ENCODE measurements at places on chromosomes 1 and 21.

DNA sequence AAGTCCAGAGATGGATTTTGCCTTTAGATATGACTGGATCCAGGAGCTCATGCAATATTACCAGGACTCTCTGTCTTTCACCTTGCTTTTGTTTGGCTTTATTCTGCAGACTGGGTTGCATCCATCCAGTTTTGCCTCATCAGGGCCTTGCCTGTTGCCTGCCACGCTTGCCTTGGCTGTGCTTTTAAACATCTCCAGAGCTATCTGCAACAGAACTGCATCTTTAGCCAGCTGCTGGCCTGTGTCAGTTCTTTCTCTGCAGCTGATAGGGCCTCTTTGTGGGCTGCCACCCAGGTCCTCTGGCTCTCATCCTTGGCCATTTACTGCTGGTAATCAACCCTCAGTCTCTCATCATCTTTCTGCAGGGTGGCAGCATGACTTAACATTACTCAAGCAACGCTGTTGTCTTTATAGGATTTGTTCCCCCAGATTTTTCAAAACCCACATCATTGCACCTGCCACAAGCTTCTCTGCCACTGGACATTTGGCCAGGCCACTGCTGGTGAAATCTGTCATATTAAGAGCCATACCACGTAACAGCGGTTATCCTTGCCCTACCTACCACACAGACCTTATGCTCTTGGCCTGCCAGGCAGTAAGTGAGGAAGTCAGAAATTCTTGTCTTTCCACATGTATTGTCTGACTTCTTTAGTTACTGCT is 24.4 kb upstream of the HUNK start:
- no peaks in the 10 kb centered on the region for H3K27me3 ChIP-seq
- no peak overlapping the region for H3K4me3 ChIP-seq
- DNase-seq, result no peak
- no peak overlapping the region for H3K27ac ChIP-seq
- no peaks in the 10 kb centered on the region for H3K4me1 ChIP-seq

GRCh38 chr1:115951560-115951959 is 24.8 kb upstream of the SLC22A15 start:
- no peak overlapping the region for H3K27ac ChIP-seq
- no peaks in the 10 kb centered on the region for H3K27me3 ChIP-seq
- no peaks in the 10 kb centered on the region for H3K4me1 ChIP-seq
- H3K4me3 ChIP-seq, result no peak overlapping the region

DNA sequence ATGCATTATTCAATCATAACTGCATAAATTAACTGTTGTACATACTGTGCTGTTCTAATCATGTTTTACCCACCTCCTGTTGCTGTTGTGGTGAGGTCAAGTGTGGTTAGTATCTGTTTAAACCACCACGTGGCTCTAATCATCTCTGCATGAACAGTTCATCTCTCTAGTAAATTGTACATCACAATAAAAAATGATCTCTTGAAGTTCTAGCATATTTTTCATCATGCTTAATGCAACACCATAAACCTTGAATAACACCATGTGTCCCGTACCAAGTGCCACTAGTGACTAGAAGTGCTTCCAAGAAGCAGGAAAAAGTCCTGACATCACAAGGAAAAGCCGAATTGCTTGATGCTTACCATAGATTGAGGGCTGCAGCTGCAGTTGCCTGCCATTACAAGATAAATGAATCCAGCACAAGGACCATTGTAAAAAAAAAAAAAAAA is 51.7 kb downstream of the SNRPE start:
- no peaks in the 10 kb centered on the region for H3K36me3 ChIP-seq
- H3K4me1 ChIP-seq, result no peaks in the 10 kb centered on the region
- DNase-seq, result no peak
- no peaks in the 10 kb centered on the region for H3K27me3 ChIP-seq
- no peak overlapping the region for H3K27ac ChIP-seq

DNA sequence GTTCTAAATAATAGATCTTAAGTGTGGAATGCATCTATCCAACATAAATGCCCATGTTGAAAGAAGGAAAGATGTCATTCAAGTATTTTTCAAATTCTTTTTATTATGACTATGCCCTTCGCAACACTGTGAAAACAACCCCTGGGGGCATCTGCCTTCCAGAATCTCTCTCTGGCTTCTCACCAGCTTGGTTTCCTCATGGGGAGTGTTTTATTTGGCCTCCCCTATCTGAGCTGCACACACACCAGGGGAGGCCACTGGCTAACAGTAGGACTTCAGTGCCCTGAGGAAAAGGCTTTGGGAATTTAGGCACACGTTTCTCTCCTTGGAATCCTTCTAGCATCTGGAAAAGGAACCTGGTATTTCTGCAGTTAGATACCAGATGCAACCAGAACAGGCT is 130.6 kb downstream of the EDEM3 start:
- peaks cover 7% of the 10 kb centered on the region for H3K4me1 ChIP-seq
- H3K4me3 ChIP-seq, result no peak overlapping the region
- no peak overlapping the region for H3K27ac ChIP-seq
- no peaks in the 10 kb centered on the region for H3K27me3 ChIP-seq

GRCh38 chr1:19091196-19091953 is 118.7 kb downstream of the UBR4 start:
- peak overlapping the region; percentile 19 for H3K27ac ChIP-seq
- DNase-seq, result no peak
- no peaks in the 10 kb centered on the region for H3K4me1 ChIP-seq
- H3K27me3 ChIP-seq, result no peaks in the 10 kb centered on the region
- H3K4me3 ChIP-seq, result no peak overlapping the region
- H3K36me3 ChIP-seq, result peaks cover 99% of the 10 kb centered on the region

GRCh38 chr1:156150333-156151011 is 2.9 kb upstream of the SEMA4A start:
- no peak for DNase-seq
- H3K4me1 ChIP-seq, result peaks cover 10% of the 10 kb centered on the region
- peaks cover 11% of the 10 kb centered on the region for H3K27me3 ChIP-seq
- H3K27ac ChIP-seq, result no peak overlapping the region
- no peak overlapping the region for H3K4me3 ChIP-seq

Data from left lung (tissue), 14 donors.